ENCODE measurements at places on chromosomes 3 and 15. TPM values are rescaled to one million over a fixed set of nuclear protein-coding genes. Genes with fewer than 3 reads are reported as not detected.

DNA sequence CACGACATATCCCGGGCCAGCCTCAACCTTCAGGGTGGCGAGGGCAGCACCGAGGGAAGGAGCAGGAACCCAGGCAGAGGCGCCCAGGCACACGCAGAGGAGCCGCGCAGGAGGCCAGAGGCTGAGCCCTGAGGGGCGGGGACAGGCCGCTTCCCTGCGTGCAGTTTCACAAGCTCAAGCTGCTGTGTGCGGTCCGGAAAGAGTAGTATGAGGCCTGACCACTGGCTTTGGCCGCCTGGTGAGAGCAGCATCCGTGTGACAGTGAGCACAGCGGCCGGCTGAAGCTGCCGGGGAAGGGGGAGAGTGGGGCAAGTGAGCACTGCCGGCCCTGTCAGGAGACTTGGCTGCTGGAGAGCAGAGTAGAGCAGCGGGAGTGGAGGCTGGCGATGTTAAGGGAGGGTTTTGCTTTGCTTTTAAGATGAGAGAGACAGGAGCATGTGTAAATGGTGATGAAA lies 8.7 kb downstream of the ZDHHC19 start:
- H3K27ac ChIP-seq, result no peak overlapping the region
- no peaks in the 10 kb centered on the region for H3K27me3 ChIP-seq
- H3K36me3 ChIP-seq, result no peaks in the 10 kb centered on the region
- H3K4me1 ChIP-seq, result no peaks in the 10 kb centered on the region

- H3K27ac ChIP-seq, result no peak overlapping the region
- DNase-seq, result no peak
- H3K36me3 ChIP-seq, result no peaks in the 10 kb centered on the region
Observed at GRCh38 chr3:61464518-61465140, 96.7 kb upstream of the PTPRG start.

- H3K27me3 ChIP-seq, result no peaks in the 10 kb centered on the region
- H3K27ac ChIP-seq, result no peak overlapping the region
- H3K36me3 ChIP-seq, result no peaks in the 10 kb centered on the region
- H3K4me1 ChIP-seq, result no peaks in the 10 kb centered on the region
- no peak for DNase-seq
Observed at GRCh38 chr3:61008153-61008997, 242.9 kb downstream of the FHIT start.

- no peak overlapping the region for H3K27ac ChIP-seq
- H3K36me3 ChIP-seq, result no peaks in the 10 kb centered on the region
- no peak for DNase-seq
- no peaks in the 10 kb centered on the region for H3K27me3 ChIP-seq
Observed at GRCh38 chr3:29932696-29933325, 651.9 kb downstream of the RBMS3 start.

GOLGA6D gene
- total RNA-seq, result not detected

INKA1 gene
- total RNA-seq, result 2.2 TPM

CADPS gene
- total RNA-seq, result not detected

ATR gene
- total RNA-seq, result 38.6 TPM

SLC22A13 gene
- total RNA-seq, result 0.33 TPM

TMEM44 gene
- total RNA-seq, result 70.1 TPM

LRTM1 gene
- not detected for total RNA-seq
